Natural killer cell (primary cell): ENCODE measurements at places on chromosomes 16 and 17. TPM values are rescaled to one million over a fixed set of nuclear protein-coding genes. Genes with fewer than 3 reads are reported as not detected.

NGFR gene
- 1.2 TPM for total RNA-seq

DNA sequence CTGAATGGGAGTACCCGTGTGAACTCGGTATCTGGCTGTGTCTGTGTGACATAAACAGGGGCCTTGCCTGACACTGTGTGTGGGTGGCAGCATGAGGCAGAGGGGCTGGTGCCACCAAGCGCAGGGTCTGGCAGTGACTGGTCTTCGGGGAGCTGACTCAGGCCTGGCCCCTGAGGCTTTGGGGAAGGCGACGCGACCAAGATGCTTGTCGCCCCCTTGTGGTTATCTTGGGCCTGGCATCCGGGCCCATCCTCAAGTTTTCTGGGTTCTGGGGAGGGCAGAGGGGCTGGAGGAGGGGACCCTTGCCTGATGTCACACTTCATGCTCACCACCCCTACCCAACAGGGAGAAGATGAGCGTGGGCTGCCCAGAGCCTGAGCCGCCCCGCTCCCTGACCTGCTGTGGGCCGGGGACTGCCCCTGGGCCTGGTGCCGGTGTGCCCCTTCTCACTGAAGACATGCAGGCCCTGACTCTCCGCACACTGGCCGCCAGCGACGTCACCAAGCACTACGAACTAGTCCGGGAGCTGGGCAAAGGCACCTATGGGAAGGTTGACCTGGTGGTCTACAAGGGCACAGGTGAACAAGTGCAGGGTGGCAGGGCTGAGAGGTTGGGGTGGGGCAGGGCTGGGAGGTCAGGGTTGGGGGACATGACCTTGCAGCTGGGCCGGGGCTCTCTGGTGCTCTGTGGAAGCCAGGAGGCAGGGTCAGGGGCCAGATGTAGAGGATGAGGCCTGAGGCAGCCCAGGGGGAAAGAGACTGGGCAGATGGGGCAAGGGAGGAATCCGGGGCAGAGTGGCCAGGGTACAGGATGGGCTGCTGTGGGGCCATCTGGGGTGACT, 24.9 kb downstream of the SBK1 start:
- peak; percentile 73 for DNase-seq

DNA sequence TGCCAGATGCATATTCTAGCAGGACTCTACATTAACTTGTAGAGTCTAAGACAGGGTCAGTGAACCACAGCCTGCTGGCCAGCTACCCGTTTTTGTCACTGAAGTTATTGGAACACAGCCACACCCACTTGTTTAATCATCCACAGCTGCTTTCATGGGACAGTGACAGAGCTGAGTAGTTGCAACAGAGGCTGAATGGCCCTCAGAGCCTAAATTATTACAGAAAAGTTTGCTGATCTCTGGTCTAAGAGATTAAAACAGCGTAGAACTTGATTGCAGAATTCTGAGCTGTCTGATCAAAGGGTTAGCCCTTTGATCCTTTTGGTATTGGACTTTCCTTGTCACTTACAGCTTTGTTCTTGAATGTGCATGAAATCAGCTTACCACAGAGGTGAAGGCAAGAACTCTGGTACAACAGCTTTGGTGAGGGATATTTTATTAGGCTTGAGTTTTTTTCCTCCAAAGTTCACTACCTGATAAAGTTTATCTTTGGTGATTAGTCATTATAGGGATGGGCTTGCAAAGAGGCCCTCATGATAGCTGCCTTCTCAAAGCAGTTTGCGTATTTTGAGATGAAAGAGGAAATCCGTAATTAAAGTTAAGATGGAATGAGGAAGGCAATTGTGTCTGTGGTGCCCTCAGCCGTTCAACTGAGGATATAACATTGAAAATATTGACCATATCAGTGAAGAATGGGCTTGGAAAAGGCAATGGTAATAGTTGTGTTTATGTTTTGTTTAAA, 23.6 kb downstream of the ALDH3A2 start:
- no peak for DNase-seq
- H3K4me1 ChIP-seq = no peaks in the 10 kb centered on the region
- H3K27me3 ChIP-seq = no peaks in the 10 kb centered on the region

- no peak overlapping the region for H3K27ac ChIP-seq
- H3K36me3 ChIP-seq = no peaks in the 10 kb centered on the region
- H3K27me3 ChIP-seq = no peaks in the 10 kb centered on the region
- DNase-seq = no peak
- no peak overlapping the region for H3K4me3 ChIP-seq
These were observed 53.2 kb downstream of the SLC39A11 start for GRCh38 chr17:73039282-73039681.
